ENCODE measurements at places on chromosomes 7 and 10.

DNA sequence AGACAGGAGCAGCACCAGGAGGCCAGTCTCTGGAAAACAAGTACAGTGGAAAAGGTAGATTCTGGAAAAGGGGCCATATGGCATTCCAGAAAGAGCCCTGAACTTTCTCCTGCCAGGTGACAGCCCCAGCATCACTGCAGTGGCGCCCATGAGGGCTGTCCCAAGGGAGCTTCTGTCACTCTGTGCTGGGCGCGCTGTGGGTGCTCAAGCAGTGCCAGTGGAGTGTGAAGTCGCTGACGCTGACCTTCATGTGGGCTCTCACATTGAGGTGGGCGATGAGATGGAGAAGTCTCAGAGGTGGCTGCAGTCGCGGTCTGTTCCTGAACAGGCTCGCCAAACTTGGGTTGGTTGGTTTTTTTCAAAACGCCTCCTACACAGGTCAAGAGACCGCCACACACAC is 38.2 kb downstream of the FKBP6 start:
- no peak for DNase-seq

DNA sequence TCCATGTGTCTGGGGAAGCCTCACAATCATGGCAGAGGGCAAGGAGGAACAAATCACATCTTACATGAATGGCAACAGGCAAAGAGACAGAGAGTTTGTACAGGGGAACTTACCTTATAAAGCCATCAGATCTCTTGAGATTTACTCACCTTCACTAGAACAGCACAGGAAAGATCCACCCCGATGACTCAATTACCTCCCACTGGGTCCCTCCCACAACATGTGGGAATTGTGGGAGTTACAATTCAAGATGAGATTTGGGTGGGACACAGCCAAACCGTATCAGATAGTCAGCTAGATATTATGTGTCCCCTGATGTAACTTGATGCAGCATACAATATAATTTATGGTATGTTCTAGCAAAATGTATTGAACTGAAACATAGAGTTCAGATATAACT is 14.1 kb upstream of the CEP41 start:
- DNase-seq = no peak

- no peak for DNase-seq
Observed at GRCh38 chr7:107998660-107999480, 4.1 kb downstream of the LAMB1 start.

GRCh38 chr7:80859272-80859970 is 59.4 kb downstream of the SEMA3C start:
- no peak for DNase-seq

GRCh38 chr7:110010359-110010758 is 1080.6 kb upstream of the LRRN3 start:
- DNase-seq = no peak

DNA sequence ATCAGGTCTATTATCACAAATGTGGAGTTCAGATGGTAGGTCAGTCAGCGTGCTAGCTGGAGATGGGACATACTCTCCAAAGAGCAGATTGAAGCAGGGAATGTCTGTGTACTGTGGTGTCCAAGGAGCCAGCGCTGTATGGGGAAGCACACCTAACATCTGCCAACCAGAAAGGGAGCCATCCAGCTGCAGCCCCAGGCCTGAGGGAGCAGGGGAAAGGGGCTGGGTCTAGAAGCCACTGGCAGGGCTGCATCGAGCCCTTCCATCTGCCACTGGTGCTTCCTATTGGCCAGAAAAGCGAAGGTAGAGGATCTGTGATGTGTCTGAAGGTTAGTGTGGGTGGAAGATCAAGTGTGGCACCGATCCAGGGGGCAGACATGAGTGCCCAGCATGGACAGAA is 8.0 kb upstream of the RAMP3 start:
- DNase-seq = no peak

DNA sequence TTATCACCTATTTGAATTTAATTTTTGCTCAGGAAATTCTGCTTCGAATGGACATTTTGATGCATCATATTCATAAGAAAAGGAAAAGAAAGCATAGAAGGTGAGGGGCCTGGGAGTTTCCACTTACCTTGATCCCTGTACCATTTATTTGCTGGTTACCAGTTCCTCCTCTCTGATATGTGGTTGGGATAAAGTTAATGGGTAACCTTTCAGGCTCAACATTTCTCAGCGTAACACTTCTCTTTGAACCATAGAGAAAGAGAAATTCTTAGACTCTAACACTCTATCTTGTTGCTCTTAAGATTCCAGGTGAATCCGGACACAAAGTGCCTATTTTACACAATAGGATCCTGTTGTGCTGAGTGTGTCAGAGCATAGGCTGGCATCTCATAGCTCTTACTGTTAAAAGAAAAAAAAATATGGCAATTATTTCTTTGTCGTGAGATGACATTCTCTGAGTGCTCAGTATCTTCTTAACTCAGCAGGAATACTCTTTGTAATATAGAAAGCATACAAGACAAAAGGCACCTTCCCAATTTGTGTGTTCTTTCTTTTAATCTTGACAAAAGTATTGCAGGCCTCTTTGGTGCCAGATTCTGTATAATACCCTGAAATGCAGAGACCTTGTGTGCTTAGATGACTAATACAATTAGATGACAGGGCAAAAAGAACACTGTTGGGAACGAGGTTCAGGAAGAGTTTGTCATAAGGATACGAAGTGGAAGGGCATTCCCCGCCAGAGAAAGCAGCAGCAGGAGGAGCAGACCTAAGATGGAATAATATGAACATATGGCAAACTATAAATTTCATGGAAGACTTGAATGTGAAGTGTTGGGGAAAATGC is 689.6 kb downstream of the NRG3 start:
- no peak for DNase-seq

- no peak for DNase-seq
Observed at GRCh38 chr7:86201767-86202166, 441.9 kb upstream of the GRM3 start.

GRCh38 chr10:82953331-82953730 is 1078.3 kb downstream of the NRG3 start:
- DNase-seq = no peak

- no peak for DNase-seq
Observed at GRCh38 chr7:158188676-158189075, 398.9 kb downstream of the PTPRN2 start.

GRCh38 chr7:1459920-1460820 is 900 bp upstream of the MICALL2 start:
- DNase-seq = peak; percentile 26

GRCh38 chr7:134651991-134652390 is 5.3 kb downstream of the BPGM start:
- DNase-seq = no peak

- no peak for DNase-seq
Observed at GRCh38 chr10:95229724-95230627, 35.9 kb downstream of the ACSM6 start.

DNA sequence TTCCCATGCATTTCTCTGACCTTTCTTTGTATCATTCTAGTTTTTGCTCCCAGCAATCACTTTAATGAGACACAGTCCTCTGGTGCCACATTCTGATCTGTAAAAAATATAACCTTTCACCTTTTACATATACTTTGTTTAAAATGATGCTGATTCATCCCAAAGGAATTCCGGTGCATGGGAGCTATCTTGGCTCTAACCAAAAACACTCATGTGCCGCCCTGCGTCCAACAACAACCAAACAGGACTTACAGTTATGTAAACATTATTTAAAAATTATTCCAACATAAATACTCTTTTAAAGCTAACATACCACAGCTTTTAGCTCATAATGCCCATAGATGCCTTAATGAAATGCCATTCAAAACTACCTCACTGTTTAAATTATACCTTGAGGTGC is 7.7 kb upstream of the OPALIN start:
- DNase-seq = no peak

DNA sequence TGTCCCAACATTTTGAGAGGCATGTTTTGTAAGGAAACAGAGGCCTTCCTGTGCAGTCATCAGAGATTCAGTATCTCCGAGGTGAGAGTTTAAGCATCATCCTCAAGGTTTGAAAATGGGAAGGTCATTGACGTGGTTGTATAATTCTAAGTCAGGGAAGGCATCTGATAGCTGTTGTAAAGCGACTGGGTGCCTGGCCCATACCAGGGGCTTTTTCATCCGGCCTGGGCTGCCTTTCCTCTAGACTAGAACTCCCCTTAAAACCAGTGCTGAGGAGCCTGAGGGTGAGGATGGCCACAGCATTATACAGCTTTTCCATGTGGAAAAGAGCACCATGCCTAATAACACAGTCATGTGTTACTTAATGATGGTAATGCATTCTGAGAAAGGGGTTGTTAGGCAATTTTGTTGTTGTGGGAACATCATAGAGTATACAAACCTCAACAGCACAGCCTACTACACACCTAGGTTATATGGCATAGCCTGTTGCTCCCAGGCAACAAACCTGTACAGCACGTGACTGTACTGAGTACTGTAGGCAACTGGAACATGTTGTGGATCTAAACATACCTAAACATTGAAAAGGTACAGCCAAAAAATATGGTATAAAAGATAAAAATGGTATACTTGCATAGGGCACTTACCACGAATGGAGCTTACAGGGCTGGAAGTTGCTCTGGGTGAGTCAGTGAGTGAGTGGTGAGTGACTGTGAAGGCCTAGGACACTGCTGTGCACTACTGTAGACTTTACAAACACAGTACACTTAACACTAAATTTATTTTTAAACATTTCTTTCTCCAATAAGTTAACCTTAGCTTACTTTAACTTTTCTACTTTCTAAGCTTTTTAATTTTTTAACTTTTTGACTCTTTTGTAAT is 13.5 kb upstream of the CACUL1 start:
- DNase-seq = no peak

DNA sequence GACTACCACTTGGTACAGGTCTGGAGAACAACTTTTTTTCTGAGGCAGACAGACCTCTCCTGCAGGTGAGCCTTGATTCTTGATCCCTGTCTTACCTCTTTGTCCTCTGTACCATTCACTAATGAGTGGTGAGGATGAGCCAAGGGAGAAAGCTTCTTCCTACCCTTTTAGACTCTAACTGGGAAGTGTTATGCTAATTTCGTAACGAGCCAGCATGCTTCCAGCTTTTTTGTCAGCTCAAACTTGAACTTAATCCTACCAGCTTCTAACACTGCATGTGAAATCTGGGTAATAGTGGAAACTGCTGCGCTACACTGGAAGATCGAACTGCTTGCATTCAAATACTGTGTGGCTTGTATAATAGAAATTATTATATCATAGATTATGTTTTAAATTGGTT is 87.0 kb downstream of the NEUROD6 start:
- DNase-seq = no peak

DNA sequence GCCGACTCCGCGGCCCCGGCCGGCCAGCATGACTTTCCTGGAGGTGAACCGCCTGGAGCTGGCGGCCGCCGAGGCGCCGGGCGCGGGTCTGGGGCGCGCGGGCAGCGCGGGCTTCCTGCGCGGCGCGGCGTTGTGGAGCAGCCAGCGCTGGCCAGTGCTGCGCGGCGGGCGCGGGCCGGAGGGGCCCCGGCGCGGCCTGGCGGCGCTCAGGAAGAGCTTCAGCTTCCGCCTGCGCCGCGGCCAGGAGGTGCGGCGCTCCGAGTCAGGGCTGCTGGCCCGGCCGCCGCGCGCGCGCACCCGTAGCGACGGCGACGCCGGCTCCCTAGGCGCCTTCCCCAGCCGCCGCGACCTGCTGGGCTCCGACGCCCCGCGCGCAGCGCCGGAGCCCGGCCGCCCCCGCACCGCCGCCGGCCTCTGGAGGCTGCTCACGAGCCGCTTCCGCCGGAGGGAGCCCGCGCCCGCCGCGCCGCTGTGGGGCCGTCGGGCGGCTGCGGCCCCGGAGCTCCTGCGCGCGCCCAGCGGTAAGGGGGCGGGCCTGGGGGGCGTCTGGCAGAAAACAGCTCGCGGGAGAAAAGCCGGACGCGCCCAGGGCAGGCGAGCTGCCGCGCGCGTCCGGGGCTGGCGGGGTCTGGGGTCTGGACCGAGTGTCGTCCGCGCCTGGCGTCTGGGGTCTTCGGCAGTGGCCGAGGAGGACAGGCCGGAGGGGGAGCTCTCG is 29.0 kb downstream of the AGAP3 start:
- no peak for DNase-seq

- DNase-seq = no peak
Observed at GRCh38 chr10:30727524-30727923, 98.0 kb upstream of the LYZL2 start.

GRCh38 chr10:33421789-33422462 is 87.5 kb upstream of the NRP1 start:
- no peak for DNase-seq

- DNase-seq = no peak
Observed at GRCh38 chr10:88592381-88592780, 5.8 kb downstream of the LIPJ start.

DNA sequence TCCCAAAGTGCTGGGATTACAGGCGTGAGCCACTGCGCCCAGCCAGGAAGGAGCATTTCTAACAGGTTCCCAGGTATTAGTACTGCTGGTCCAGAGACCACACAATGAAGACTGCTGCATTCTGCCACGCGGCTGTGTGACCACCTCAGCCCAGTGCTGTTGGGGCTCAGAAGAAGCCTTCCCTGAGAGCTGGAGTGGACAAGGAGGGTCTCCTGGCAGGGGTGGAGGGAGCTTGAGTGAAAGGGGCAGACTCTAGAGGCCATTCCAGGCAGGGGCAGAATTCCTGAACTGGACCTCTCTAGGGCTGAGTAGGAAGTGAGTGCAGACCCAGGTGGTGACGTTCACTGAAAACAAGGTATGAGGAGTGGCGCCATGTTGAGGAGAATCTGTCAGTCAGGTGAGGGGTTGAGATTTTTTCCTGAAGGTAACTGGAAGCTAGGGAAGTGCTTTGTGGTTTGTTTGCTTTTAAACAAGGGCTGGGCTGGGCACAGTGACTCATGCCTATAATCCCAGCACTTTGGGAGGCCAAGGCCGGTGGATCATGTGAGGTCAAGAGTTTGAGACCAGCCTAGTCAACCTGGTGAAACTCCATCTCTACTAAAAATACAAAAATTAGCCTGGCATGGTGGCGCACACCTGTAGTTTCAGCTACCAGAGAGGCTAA is 67.6 kb downstream of the TACC2 start:
- DNase-seq = no peak

- DNase-seq = no peak
Observed at GRCh38 chr7:15096853-15097252, 194.3 kb upstream of the DGKB start.

GRCh38 chr10:112813866-112814591 is 136.0 kb upstream of the TCF7L2 start:
- DNase-seq = no peak

DNA sequence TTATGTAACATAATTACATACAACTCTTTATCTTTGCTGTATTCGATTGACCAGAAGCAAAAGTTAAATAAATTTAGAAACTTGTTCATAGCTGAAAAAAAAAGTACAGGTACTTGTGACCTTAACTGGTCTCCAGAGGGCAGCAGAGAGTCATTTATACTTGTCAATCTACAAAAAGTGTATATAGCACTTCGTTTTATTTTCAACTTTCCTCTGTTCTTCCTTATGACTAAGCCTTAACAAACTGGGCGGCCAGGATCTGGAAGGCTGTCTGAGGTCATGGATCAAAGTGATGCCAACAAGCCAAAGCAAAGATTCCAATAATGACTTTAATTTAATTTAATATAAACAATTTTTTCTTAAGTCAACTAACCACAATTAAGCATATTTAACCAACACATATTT is 29.8 kb downstream of the C10orf67 start:
- peak; percentile 46 for DNase-seq

GRCh38 chr10:104321725-104322415 is 16.4 kb downstream of the ITPRIP start:
- no peak for DNase-seq

Measured in hematopoietic multipotent progenitor cell (in vitro differentiated cells).